ENCODE measurements at places on chromosomes 1 and 21.

GRCh38 chr1:229411434-229412055, 22.3 kb downstream of the ACTA1 start:
- no peak for DNase-seq

DNA sequence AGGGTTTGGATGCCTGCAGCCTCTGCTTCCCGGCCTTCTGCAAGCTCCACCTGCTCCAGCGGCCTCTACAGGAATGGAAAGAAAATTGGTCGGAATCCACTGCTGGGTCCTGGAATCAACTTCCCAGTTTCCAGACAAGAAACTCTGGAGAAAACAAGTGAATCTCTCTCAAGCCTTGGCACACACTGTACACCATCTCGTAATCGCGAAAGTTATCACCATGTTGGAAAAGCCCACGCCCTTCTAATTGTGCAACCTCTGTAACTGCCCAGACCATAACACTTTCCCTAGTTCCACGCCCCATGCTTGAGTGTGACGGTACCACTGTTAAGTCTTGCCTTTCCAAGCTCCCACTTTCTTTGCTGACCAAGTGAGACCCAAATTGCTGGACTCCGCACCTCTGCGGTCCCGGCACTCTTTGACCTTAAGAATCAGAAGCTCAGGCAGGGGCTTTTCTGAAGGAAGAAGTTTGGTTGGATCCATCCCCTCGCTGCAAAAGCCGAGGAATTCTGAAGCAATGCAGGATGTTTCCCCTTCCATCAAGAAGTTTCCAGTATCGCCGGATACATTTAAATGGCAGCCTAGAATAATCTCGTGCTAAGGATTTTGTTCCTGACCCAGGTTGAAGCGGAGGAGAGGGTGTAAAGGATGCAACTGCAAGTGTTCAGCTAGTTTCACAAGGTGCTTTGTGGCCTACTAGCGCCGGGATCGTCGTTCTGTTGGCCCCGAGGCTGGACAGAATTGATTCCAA, 6.2 kb downstream of the NR5A2 start:
- DNase-seq, result no peak

- DNase-seq, result peak; percentile 89
Measured at GRCh38 chr1:180502361-180503279, at the start of gene ACBD6. Gene ACBD6, minus strand, starts transcription at chr1:180502577. Its CDS starts 311 bp downstream, at chr1:180502266.

DNA sequence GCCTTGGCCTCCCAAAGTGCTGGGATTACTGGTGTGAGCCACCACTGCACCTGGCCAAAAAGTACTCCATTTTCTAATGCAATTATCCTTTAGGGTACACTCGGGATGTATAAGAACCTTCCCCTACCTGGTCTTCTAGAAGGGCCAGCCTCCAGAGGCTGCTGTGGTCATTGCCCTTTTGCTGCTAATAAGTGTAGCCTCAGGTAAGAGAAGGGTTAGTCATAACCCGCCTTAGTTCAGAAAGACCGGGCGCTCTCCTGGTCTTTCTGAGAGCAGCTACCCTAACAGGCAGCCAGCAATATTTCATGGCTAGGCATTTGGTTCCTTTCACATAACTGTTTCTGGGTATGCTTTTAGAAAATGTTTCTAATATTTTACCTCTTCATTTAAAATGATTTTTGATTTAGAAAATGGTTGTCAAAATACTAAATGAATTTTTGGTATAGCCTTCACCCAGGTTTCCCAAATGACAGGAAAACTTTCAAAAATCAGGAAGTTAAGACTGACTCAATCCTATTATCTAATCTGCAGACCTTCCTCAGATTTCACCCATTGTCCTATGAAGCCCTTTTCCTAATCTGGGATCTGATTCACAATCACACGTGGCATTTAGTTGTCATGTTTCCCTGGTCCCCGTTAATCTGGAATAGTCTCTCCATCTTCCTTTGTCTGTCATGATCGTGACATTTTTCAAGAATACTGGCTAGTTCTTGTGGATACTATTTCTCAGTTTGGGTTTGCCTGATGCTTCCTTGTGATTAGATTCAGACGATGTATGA, 479.0 kb downstream of the SIPA1L2 start:
- DNase-seq, result no peak

- DNase-seq, result no peak
Measured at GRCh38 chr1:90339811-90340210, 344.9 kb downstream of the ZNF326 start.

GRCh38 chr21:45534636-45535331, 7.5 kb downstream of the SLC19A1 start:
- DNase-seq, result no peak

DNA sequence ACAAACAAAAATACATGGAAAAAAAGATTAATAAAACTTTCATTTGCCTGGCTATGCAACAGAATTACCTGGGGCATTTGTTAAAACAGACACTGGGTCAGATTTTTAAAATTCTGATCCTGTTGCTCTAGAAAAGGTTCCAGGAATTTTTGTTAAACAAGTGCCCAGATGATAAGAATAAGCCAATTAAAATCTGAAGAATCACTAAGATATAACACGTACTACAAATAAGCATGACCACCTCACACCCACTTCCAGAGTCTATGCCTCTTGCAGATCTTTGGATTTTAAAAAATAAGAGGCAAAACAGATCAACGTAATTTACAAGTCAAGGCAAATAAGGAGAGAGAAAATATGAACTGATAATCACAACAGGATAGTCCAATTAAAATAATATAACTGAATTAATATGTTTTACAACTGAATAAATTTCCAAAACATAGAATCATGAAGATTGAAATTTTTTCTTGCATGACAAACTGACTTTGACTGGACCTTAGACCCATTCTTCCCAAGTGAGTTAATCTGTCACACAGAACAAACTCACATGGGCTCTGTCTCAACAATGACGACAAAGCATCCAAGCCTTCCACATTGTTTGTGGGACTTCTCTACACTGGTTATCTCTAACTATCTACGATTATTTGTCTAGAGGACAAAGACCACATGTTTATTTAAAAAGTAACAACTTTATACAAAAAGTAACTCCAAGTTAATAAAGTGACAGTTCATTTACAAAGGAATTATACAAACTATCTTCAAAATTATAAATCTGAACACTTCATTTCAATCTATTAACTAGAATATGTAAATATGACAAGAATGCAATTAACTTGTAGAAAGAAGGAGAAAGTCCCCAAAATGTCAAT, 56.9 kb downstream of the COP1 start:
- no peak for DNase-seq

GRCh38 chr21:27047283-27047657, 80.4 kb upstream of the ADAMTS5 start:
- no peak for DNase-seq

GRCh38 chr1:201111672-201112071, 554 bp downstream of the CACNA1S start:
- DNase-seq, result no peak

- no peak for DNase-seq
Measured at GRCh38 chr1:162218546-162218945, 149.1 kb downstream of the NOS1AP start.

GRCh38 chr1:59718989-59719360, 95.8 kb upstream of the HOOK1 start:
- no peak for DNase-seq

GRCh38 chr1:220093361-220094015, 444 bp upstream of the IARS2 start:
- DNase-seq, result no peak

- DNase-seq, result no peak
Measured at GRCh38 chr1:245485996-245486395, 331.2 kb downstream of the KIF26B start.

DNA sequence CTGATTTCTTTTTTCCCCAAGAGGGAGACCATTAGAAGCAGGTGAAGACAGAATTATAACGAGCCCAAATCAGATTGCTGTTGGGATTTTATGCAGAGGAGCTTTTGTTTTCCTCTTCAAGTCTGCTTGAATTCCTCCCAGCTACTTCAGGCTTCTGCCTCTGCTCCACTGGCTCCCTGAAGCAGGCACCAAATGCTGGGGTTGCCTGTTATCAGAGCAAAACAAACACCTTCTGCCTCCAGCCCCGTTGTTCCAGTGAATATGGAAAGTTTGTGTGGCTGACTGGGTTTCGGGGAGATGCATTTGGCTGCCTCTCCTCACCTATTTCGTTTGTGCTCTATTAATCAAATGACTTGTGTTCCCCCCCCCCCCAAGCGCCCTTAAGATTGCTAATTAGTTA, 209.2 kb downstream of the URB2 start:
- DNase-seq, result no peak

- DNase-seq, result no peak
Measured at GRCh38 chr1:231266811-231267322, 25.9 kb downstream of the GNPAT start.

DNA sequence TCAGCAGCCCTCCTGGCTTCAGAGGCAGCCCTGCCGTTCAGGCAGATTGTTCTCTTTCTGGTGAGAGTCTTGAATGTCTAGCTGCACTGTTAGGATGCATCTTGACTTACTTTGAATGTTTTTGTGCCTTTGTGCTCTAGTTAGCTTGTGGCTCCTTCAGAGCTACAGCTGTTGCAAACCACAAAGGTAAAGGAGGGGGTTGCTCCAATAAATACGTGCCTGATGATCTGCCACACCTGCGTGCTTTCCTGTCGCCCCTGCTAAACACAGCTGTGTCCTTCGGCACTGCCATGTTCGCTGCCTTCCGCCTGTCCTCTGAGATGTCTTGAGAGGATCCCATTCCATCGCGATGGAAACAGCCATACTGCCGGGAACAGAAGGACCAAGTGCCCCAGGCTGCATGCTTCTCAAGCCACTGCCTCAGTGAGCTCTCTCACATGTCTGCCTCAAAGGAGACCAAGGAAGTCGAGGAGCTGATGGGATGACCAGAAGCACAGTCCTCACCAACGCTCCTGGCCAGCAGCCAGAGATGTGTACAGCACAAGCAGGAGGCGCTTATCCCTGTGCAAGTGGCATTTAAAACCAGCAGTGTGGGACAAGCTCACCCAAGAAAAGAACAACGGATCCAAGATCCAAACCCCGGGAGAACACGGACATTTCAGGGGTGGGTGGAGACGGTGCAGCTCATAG, 12.0 kb upstream of the SMIM12 start:
- DNase-seq, result no peak

- DNase-seq, result no peak
Measured at GRCh38 chr1:22114083-22115012, 28.5 kb downstream of the WNT4 start.

DNA sequence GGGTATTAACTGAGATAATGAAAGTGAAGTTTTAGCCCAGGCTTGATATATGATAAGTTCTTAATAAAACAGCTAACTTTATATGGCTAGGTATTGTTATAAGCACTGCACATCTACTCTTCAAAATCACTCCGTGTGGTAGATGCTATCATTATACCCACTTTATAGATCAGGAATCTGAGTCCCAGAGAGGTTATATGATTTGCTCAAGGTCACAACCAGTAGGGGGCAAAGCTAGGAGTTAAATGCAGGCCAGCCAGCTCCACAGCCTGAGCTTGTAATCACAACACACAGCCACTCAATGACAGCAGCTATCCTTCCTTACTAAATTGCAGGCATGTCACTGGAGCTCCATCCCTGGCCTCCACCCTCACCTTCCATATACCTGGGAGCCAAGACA, 115.8 kb downstream of the CAPN8 start:
- DNase-seq, result no peak

DNA sequence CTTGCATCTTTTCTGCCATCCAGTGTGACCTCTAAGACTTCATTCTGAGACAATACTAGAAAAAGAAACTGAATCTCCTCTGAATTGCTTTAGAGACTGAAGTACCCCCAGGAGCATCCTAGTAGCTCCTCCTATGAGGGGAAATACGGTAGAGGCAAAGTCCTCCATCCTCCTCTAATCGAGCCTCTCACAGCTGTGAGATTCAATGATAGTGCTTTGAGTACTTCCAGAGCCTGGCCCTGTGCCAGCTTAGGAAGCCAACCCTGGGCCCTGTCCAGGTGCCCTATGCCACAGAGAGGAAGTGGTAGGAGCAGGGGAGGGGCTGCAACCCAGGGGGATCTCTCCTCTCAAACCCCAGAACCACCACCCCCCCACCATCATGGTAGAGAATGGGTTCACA, 10.7 kb downstream of the RORC start:
- peak; percentile 38 for DNase-seq

- DNase-seq, result peak; percentile 80
Measured at GRCh38 chr1:26789931-26790330, 2.2 kb downstream of the PIGV start.

DNA sequence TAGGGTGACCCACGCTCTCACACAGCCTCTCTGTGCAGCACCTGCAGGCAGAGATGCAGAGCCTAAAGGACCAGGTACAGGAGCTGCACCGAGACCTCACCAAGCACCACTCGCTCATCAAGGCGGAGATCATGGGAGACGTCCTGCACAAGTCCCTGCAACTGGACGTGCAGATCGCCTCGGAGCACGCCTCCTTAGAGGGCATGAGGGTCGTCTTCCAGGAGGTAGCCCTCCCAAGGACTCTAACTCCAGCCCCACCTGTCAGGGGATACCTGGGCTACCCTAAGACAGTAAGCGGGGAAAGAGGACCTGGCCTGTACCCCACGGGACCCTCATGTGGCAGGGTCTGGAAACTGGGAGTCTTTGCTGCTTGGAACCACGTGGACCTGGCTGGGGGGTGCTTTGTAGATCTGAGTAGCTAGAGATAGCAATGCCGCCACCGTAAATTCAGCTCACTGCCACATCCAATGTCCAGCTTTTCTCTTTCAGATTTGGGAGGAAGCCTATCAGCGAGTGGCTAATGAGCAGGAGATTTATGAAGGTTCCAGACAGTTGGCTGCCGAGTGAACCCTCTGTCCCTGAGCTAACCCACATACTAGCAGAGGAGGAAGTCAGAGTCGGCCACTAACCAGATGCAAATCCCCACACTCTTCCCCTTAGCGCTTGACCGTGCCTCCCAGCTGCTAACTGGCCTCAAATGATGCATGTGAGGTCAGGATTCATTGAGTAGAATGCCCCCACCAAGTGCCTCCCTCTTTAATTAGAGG, 6.5 kb downstream of the RNF207 start:
- DNase-seq, result no peak

DNA sequence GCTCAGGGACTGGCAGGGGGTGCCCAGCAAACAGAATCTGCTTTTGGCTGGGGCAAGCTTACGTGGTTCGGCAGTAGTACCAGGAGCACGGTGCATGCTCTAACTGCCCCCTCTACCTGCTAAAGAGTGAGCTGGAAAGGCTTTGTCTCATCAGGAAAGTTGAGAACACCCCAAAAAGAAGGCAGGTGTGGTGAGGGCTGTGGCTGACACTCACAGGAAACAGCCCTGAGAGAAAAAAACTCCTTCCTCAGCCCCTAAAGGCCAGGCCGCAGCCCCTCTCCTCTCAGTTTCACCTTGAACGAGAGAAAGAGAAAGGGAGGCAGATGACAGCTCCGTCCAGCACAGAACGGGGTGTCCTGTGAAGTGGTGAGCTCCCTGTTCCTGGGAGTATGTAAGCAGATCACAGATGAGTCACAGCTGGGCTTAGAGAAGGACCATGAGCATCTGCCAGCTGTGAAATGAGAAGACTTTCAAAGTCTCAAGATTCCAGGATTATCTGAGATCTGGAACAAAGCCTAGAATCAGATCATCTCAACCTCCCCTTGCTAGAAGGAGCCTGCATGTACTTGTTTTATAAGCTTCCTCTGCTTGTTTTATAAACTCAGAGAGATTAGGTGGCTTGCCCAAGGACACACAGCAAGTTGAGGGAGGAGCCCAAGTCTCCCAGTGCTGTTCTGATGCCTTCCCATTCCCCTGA, 13.4 kb downstream of the LAPTM5 start:
- DNase-seq, result peak; percentile 69
